ENCODE measurements at places on chromosomes 2 and 18.

DNA sequence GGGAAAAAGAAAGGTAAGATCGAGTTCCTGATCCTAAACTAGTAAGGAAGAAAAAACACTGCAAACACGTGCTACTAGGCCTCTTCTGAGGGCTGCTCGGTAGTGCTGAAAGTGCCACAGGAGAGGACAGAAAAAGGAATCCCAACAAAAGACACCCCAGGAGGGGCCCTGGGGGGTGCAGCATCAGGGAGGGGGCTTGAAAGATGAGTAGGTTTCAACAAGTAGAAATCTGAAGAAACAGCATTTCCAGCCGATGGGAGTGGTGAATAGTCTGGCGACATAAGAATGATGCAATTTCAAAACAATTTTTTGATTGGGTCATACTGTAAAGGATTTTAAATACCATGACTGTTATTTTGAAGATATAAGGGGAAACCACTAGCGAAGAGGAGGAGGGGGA is 98.6 kb downstream of the NOL10 start:
- peak; percentile 48 for DNase-seq

- peak; percentile 59 for DNase-seq
Measured at GRCh38 chr2:230798769-230799399, 65.9 kb upstream of the ITM2C start.

DNA sequence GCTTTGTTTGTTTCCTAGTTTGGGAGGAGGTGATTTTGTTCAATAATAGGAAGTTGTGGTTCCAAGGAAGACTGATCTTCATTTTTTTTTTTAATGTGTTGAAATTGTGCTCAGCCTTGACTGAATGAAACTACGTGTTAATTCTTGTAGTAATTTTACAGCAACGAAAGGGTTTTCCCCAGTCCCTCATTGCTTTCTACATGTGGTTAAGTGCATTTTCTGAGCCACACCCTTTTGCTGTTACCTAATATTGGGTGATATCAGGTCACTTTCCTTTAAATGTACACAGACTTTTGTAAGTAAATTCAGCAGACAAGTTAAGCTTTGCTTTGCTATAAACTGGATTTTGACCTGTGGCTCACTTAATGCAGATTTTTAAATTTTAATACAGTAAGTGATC is 73.6 kb downstream of the OTX1 start:
- DNase-seq, result no peak

GRCh38 chr18:7876354-7877104 is 309.4 kb downstream of the PTPRM start:
- no peak for DNase-seq

- DNase-seq, result no peak
Measured at GRCh38 chr18:60541661-60542060, 169.1 kb upstream of the MC4R start.

DNA sequence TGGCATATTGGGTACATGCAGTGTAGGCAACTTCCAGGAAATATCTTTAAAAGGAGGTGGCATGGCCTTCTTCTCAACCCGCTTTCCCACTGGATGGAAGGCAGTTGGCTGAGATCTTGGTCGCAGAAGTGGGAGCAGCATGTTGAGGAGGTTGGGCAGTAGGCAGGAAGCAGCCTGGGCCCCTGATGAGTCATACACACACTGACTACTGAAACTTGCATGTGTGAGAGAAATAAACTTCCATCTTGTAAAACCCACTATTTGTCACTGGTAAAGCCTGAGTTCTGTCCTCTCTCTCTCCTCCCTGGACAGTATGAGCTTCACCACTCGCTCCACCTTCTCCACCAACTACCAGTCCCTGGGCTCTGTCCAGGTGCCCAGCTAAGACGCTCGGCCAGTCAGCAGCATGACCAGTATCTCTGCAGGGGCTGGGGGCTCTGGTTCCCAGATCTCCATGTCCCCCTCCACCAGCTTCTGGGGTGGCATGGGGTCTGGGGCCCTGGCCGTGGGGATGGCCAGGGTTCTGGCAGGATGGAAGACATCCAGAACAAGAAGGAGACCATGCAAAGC is 233.8 kb upstream of the SPRED2 start:
- peak; percentile 27 for DNase-seq

- DNase-seq, result no peak
Measured at GRCh38 chr2:51289045-51289444, 257.1 kb upstream of the NRXN1 start.

GRCh38 chr2:218298314-218298875 is 6.1 kb upstream of the TMBIM1 start:
- no peak for DNase-seq

DNA sequence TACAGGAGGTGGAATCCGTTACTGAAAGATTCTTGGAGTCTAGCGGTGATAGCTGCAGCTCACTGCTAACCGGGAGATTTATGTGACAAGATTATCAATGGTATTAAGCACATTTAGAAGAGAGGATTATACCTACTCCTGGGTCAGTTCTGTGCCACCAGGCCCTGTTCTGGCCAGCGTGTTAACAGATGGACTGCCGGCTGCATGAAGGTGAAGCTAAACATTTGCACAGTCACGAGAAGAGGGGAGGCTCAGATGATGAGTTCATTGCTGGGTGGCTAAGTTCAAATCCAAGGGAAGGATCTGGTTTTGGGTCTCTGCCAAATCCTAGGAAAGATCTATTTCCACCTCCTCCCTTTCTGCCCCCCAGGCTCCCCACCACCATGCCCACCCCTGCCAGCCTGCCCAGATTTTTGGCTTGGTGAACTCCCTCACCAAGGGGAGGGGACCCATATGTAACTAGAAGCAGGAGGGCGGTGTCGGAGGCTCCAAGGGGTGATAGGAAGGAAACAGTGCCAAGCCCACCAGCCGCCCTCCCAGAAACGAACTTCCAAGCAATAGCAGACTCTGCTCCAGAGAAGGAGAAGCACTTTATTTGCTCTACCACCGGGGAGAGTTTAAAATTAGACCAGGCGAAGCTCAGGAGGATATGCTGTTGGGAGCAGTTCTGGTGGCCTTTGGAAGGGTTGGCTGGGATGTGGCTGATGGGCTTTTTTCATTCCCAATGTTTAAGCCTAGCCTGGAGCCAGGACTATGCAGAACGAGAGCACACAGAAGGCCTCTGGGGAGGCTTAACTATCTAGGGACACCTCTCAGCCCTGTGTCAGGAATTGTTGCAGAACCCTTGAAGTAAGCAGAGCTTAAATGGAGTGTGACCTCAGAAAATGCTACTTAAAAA is 200.5 kb downstream of the KLHL29 start:
- DNase-seq, result no peak

DNA sequence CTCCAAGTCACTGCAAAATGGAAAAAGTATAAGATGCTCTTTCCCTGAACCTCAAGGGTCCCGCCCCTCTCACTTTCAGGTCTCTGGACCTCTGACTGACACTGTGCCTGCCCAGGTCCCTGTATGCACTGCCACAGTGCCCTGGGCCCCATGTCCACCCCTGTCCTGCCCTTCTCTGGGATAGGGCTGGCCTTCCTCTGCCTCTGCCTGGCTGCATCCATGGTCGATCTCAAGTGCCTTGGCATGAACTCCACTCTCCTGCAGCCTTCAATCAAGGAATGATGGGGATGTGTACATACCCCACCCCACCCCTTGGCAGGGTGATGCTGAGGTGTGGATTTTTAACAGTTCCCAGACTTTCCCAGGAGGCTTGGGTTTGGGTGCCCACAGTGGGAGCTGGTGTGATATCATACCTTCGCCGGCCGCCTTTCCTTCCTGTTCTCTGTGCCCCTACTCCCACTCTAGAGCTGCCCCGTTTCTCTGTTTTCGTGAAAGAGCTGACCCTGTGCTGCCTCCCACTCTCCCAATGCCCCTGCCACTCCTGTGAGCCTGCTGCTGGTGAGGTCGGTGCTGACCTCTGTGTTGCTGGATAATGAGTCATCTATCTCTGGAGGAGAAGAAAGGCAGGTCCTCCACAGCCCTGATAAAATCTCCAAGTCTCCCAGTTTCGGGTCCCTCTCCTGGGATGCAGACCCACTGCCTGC is 18.9 kb downstream of the PTPN18 start:
- no peak for DNase-seq

DNA sequence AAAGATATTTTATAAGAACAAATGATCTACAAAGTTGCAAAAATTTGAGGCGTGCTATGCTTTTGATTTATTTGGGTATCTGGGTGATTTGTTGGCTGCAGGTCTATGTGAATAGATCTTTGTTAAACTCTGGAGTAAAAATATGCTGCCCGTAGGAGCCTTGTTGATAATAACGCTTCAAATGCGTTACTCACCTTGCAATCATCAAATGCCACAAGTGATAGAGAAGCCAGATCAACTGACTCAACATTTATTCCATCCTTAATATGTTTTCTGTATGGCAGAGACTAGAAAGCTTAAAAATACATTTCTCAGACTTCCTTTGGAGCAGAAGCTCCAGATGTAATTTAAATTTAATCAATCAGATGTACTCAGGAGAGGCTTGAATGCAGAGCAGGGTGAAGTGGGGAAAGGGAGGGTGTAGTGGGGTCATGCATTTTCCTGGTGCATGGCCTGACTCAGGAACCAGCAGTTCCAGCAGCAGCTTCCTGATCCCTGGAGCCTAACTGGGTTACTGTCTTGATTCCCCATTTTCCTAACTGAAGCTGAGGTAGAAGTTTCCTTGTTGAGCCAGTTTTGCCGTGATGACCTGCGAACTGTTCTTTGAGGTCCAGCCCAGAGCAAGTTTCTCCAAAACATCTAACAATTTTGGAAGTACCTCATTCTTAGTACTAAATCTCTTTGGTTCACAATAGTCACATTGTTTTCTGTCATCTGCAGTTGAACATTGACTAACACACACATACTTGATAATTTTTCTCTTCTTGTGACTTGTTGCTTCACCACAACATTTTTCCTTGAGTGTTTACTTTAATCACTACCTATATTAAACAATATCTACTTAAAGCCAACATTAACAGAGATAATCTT is 284.7 kb upstream of the CWC22 start:
- DNase-seq, result no peak

GRCh38 chr2:217035967-217036366 is 176.1 kb upstream of the TNP1 start:
- peak; percentile 14 for DNase-seq

- no peak for DNase-seq
Measured at GRCh38 chr2:64795024-64795592, 141.4 kb upstream of the SERTAD2 start.

DNA sequence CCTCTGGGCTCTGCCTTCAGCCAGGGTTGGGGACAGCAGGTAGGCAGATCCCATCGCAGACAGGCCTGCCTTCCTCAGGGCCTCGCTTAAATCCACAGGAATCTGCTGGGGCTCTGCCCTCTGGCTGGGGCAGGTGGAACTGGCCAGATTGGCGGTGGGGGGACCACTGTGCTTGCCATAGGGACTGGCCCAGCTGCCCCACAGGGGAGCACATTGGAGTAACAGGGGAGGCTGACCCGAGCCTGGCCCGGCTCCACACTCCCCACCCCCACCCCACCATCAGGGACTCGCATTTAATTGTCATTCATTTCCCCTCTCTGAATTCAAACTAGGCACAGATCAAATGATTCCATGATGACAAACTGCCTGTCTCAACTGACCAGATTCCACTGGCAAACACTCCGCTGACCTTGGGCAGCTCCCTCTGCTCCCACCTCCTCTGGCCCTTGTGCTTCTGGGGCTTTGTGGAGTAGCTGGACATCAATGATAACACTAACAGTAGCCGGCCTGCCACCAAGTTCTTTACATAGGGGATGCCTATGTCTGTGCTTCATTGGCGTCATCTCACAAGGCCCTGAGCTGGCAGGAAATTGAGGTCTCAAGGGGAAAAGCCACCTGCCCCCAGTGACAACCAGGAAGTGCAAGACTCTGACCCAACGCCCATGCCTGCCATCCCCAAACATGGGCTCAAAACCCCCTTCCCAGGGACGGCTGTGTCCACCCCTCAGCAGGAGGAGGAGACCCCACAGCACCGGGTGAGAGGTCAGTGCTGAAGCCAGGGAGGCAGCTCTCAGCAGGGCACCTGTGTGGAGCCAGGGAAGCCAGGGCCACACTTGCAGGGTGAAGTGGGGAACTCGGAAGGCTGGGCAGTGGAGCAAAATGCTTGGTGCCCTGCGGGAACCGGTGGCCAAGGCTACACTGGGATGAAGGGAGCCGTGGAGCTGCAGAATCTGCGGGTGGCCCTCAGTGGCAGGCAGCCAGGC is 2.1 kb upstream of the B3GNT7 start:
- no peak for DNase-seq

DNA sequence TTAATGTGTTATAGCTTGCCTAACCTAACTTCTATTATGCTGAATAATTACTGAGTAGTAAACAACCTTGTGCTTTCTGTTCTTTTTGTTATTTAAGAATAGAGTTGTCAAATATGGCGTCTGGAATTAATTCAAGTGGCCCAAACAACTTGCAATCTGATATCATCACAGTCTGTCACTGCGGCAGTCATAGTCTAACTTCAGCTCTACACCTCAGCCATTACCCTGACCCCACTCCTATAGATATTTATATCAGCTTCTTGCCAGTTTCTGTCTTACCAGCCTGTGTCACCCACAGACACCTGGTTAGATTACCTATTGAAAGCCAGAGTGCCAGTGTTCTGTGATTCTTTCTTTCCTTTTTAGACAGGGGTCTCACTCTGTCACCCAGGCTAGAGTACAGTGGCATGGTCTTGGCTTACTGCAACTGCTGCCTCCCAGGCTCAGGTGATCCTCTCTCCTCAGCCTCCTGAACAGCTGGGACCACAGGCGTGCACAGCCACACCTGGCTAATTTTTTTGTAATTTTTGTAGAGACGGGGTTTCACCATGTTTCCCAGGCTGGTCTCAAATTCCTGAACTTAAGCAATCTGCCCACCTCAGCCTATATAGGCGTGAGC is 14.1 kb upstream of the KLHL41 start:
- DNase-seq, result no peak

DNA sequence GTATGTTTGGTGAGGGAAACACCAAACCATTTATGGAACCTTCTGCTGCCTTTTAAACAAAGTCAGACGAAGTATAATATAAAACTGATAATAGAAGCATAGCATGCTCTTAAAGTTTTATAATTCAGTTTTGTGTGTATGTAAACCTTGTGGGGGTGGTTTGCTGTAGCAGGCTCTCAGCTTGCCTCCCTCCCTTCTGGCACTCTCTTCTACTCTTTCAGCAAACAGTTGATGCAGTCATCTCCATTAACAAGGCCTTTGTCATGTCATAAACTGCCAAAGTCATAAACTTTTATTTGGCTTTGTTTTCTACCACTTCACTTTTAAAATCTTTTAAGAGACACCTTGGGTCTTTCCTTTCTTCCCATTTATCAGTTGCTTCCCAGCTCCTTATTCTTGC is 448.2 kb upstream of the SETBP1 start:
- no peak for DNase-seq

- DNase-seq, result no peak
Measured at GRCh38 chr2:2898744-2899143, 478.9 kb downstream of the EIPR1 start.

DNA sequence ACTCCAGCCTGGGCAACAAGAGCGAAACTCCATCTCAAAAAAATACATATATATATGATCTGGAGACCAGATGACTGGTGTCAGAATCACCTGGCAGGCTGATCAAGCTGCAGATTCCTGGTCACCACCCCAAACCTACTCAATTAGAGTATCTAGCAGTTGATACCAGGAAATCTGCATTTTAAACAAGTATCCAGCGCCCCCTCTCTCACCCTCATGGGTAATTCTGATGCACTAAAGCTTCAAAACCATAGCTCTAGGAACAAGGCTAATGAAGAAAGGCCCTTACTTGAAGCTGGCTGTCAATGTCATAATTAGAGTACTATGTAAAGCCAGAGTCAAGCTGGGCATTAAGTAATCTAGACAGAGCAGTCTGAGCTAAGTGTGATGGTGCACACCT is 25.0 kb upstream of the PCBP1 start:
- no peak for DNase-seq
